HCT116 (cell line): ENCODE measurements at places on chromosomes 3 and 15. TPM values are rescaled to one million over a fixed set of nuclear protein-coding genes. Genes with fewer than 3 reads are reported as not detected.

PIGX gene
- 27.2 TPM for total RNA-seq

SLC6A20 gene
- total RNA-seq, result 0.89 TPM

RPL32 gene
- 1,853 TPM for total RNA-seq

CLDN18 gene
- total RNA-seq, result 0.17 TPM

DAPK2 gene
- 4.8 TPM for total RNA-seq

DNA sequence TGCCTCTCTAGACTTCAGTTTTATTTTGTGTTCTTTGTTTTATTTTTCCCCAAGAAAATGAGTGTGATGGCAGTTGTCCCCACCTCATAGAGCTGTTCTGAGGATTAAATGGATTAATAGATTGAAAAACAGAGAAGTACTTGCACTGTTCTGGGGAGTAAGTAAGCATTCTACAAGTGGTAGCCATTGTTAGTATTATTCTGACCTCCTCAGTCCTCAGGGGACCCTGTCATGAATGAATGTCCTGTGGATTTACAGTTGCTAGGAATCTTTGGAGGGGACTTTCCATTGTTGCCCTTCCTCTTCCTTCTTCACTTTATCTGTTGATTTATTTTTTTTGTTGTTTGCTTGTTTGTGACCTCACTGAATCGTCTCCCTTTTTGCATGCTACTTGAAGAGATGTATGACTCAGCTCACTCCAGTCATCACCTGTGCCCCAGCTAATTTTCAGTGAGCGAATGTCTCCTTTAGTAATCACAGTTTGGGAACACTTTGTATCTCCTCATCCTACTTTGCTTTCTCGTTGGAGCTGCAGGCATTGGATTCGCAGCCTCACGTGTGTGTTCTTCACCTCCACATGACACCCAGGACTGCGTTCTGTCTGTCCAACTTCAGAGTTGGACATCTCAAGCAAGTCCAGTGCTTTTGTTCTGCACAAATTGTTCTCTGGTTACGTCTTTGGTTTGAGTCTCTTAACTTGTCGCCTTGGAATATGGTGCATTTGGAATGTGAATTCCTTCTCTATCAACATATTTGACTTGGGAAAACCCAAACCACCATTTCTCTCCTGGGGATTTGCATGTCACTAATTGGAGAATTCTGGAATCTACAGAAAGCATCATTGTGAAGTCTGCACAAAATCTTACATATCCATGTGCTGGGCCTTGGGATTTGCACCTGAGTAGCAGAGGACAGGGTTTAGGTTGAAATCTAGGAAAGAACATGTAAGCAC is 54.5 kb downstream of the LRTM1 start:
- H3K27me3 ChIP-seq, result no peaks in the 10 kb centered on the region
- DNase-seq, result no peak
- H3K4me1 ChIP-seq, result no peaks in the 10 kb centered on the region
- H3K36me3 ChIP-seq, result no peaks in the 10 kb centered on the region
- H3K4me3 ChIP-seq, result no peak overlapping the region

GRCh38 chr3:59546522-59546921 is 496.7 kb upstream of the CFAP20DC start:
- H3K36me3 ChIP-seq, result no peaks in the 10 kb centered on the region
- no peak overlapping the region for H3K4me3 ChIP-seq
- no peak overlapping the region for H3K27ac ChIP-seq
- H3K4me1 ChIP-seq, result no peaks in the 10 kb centered on the region

DNA sequence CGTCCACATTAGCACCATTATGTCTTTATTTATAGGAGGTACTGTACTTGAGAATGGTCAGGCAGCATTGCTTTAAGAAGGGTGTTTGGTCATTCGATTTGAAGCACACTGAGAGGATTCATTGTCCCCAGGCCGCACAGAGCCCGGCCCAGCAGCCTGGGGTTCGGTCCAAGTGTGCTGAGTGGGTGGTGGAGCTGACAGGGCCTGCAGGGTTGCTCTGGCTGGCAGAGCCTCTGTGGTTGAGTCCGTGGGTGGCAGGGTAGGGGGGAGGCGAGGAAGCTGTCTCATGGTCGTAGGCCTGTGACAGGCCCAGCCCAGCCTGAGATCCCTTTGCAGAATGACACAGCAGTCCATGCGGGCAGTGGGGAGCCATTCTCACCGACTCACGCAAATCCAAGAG is 227.7 kb upstream of the TOPAZ1 start:
- DNase-seq, result no peak
- H3K27me3 ChIP-seq, result no peaks in the 10 kb centered on the region
- H3K27ac ChIP-seq, result no peak overlapping the region
- H3K36me3 ChIP-seq, result no peaks in the 10 kb centered on the region

GRCh38 chr15:36331531-36332275 is 247.7 kb upstream of the CDIN1 start:
- no peak overlapping the region for H3K27ac ChIP-seq
- H3K4me1 ChIP-seq, result peaks cover 8% of the 10 kb centered on the region; the same call in 1 of the 2 replicates
- H3K27me3 ChIP-seq, result no peaks in the 10 kb centered on the region
- no peak for DNase-seq
- no peaks in the 10 kb centered on the region for H3K36me3 ChIP-seq

DNA sequence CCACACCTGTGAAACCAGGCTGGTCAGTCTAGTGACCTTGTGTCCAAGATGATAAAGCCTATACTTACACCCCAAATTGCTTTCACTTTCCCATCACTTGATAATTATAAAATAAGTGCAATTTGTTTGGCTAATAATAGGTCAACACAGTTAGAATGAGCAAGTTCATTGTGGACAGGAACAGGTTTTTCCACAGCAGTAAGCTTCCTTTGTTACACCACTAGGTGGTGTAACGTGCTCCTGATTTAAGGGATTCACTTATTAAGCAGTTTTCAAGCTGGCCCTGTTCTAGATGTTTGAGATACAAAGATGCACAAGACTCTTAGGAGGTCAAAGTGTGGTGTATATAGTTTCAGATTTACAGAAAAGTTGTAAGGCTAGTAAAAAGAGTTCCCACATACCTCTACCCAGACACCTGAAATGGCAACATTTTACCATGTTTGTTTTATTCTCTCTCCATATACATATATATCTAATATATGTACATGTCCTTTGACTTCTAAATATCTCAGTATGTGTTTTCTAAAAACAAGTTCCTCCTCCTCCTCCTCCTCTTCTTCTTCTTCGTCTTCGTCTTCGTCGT is 6.8 kb upstream of the MFSD1 start:
- H3K4me3 ChIP-seq, result no peak overlapping the region
- no peak overlapping the region for H3K27ac ChIP-seq
- no peaks in the 10 kb centered on the region for H3K36me3 ChIP-seq

- H3K4me1 ChIP-seq, result peaks cover 10% of the 10 kb centered on the region; the same call in 1 of the 2 replicates
- H3K27ac ChIP-seq, result peak overlapping the region; percentile 98
- H3K27me3 ChIP-seq, result no peaks in the 10 kb centered on the region
- H3K36me3 ChIP-seq, result peaks cover 38% of the 10 kb centered on the region; the same call in 1 of the 2 replicates
These were observed 389 bp downstream of the APEH start for GRCh38 chr3:49674497-49674983.

GRCh38 chr3:158108445-158108985 is 1.4 kb upstream of the RSRC1 start:
- no peak for DNase-seq
- H3K36me3 ChIP-seq, result no peaks in the 10 kb centered on the region

- H3K4me1 ChIP-seq, result no peaks in the 10 kb centered on the region
- no peak overlapping the region for H3K27ac ChIP-seq
- no peak for DNase-seq
- no peak overlapping the region for H3K4me3 ChIP-seq
- H3K36me3 ChIP-seq, result no peaks in the 10 kb centered on the region
These were observed 40.2 kb upstream of the TLE3 start for GRCh38 chr15:70137967-70138366.
